ENCODE measurements at places on chromosomes 7 and 10. TPM values are rescaled to one million over a fixed set of nuclear protein-coding genes. Genes with fewer than 3 reads are reported as not detected.

DNA sequence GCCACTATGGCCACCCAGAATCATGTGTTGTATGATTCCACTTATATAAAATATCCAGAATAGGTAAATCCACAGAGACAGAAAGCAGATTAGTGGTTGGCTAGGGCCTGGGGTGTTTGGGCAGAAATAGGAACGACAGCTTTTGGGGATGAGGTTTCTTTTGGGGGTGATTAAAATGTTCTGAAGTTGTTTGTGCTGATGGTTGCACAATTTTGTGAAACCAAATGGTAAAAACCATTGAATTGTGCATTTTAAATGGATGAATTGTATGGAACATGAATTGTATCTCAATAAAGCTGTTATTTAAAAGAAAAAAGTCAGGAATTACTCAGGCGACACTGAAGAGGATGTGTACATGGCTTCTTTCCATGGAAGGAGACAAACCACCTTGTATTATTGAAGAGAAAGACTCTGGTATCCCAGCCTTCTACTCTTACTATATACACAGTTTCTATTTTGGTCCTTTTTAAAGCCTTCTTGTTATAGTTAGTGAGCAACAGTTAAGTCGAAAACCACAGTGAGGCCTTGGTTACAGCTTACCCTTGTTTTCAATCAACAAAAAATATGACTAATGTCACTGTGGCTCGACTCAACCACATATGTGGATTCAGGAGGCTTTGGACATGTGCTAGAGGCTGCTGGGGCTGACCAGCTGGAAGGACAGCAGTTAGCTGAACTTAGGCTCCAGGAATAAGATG is 57.1 kb upstream of the KMT2E start:
- DNase-seq = no peak

DNA sequence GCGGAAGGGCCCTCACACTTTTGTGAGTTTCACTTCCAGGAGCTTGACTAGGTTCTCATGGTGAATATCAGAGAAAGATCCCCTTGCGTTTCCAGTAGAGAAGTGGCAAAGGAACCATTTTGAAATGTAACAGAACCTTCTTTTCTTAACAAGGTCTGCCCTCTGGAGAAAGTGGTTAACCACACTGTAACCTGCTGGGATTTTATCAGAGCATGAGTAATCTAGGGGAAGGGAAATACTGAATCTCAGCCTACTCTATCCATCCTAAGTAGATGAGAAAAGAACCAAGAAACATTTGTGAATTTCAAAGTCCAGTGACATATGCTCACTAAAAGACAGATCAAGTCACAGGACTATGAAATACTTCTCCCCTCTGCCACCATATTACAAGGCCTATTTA is 235.5 kb downstream of the ZEB1 start:
- no peak for DNase-seq

GRCh38 chr7:134255814-134256213 is 60.9 kb downstream of the SLC35B4 start:
- DNase-seq = no peak

- no peak for DNase-seq
Observed at GRCh38 chr10:103789771-103790201, 65.6 kb downstream of the SH3PXD2A start.

GRCh38 chr7:73789051-73789450 is 19.0 kb upstream of the CLDN3 start:
- DNase-seq = no peak

DNA sequence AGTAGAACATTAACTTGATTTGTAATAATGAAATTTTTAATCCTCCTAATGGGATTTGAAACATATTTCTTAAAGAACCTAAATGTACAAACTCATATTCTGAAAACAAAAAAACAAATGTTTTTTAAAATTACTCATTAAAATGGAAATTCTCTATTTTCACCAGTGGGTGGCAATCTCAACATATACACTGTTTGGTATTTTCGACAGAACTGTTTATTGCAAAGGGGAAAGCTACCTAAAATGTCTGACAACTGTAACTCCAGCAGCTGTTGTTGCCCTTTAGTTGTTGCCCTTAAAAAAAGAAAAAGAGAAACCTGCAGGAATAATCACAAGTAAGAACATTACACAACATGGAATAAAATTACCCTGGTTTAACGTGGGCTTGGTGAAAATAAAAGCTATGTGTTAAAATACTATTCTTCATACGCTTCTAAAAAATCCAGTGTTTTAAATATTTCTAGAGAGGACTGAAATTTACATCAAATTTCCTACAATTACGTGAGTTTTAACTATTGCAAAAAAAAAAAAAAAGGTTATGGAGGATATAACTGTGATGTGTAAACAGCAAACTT is 54.5 kb downstream of the COL1A2 start:
- no peak for DNase-seq

- DNase-seq = peak; percentile 51
Observed at GRCh38 chr10:78760463-78761310, 308.1 kb upstream of the ZMIZ1 start.

GRCh38 chr10:71270301-71271220 is 48.5 kb upstream of the SLC29A3 start:
- no peak for DNase-seq

GRCh38 chr7:105672801-105673200 is 91.5 kb upstream of the EFCAB10 start:
- DNase-seq = no peak

GRCh38 chr7:21966271-21966670 is 20.6 kb upstream of the CDCA7L start:
- DNase-seq = no peak

- DNase-seq = no peak
Observed at GRCh38 chr7:124686543-124687171, 78.9 kb downstream of the GPR37 start.

- DNase-seq = no peak
Observed at GRCh38 chr7:111942450-111943081, 263.6 kb downstream of the DOCK4 start.

DNA sequence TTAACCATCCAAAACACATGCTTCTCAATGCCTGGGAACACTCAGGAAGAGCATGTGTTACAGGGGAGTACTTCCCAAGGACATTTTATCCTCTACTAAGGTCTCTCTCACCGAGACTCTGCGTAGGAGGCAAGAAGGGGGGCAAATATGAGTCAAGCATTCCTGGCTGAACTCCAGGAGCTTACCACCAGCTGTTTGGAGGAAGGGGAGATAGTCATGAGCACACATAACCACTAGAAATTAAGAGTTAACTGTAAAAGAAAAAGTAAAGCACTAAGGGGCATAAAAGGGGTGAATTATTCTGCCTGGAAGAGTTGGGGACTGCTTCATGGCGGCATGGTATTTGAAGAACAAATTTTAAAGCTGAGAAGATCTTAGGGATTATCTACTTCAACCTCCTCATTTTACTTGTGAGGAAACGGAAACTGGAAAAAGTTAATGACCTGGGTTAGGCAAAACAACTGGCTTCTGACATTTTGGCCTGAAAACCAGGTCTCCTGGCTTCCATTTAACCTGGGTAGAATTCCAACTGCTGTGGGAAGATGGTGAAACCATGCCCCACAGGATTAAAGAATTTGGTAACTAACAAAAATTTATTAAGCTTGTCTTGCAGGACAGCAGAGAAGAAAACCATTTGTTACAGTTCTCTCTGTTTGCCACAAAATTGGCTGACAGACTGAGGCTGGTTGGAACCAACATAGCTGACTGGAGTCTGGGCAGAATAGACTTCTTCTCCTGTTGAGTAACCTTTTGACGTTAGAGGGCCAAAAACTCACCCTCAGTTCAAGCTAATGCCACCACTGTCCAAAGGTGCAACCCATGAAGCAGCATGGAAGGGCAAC is 85.5 kb downstream of the SLC25A13 start:
- peak; percentile 64 for DNase-seq

DNA sequence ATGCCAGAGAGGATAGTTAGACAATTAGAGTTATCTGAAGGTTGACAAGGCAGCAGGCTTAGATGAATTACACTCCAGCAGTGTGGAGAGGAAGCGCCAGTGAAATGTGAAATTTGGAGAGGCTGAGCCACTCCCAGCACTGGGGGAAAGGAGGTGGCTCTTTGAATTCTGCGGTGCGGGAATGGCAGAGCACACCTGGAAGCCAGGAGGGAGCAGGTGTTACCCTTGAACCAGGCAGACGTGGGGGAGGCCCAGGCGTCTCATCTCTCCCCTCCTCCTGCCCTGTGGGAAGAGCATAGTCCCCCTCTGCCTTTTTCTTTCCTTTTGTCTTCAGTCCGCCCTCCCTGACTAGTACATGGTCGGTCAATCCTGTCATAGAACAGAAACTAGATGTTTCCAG is 203.1 kb downstream of the DPP6 start:
- no peak for DNase-seq

DNA sequence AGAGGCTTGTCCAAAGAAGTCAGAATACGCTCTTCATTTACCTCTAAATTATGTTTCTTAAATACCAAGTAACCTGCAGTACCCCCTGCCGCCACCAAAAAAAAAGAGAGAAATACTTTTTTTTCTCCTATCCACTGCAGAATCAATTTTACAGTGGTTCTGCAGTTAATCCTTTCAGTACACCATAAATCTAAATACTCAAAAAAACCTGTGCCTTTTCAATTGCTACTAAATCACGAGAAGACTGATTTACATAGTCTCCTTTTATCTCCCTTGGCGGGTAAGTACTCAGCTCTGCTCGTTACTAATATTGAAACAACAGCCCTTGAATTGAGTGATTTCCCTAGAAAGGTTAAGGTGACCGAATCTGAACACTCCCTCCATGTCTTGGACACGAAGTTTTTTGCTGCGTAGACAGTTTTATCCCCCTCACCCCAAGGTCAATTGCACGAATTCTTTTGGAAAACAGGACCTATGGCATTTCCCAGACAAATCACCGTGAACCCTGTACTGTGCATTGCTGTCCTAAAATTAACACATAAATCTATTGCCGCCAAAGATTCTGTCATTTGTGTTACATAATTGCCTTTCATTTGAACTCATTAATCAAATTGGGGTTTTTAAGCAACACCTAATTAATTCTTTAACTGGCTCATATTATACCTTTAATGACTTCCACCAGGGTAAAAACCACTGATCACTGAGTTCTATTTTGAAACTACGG is 512 bp upstream of the VIM start:
- no peak for DNase-seq

DNA sequence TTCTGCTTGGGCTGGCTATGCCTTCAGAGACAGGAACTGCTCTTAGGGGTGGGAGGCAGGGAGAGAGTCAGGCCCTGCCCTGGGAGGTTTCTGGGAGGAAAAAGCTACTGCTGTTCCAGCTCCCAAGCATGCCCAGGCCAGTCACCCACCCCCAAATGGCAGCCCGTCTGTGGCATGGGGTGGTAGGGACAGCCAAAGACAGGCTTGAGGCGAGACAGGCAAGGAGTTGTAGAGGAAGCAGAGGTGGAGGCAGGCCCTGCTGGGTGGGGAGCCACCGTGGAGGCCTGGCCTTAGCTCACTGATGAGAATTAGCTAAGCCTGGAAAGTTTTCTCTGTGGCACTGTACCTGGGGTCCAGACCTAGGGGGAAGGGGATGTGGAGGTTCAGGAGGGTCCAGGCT is 6.6 kb upstream of the SAMD8 start:
- no peak for DNase-seq

DNA sequence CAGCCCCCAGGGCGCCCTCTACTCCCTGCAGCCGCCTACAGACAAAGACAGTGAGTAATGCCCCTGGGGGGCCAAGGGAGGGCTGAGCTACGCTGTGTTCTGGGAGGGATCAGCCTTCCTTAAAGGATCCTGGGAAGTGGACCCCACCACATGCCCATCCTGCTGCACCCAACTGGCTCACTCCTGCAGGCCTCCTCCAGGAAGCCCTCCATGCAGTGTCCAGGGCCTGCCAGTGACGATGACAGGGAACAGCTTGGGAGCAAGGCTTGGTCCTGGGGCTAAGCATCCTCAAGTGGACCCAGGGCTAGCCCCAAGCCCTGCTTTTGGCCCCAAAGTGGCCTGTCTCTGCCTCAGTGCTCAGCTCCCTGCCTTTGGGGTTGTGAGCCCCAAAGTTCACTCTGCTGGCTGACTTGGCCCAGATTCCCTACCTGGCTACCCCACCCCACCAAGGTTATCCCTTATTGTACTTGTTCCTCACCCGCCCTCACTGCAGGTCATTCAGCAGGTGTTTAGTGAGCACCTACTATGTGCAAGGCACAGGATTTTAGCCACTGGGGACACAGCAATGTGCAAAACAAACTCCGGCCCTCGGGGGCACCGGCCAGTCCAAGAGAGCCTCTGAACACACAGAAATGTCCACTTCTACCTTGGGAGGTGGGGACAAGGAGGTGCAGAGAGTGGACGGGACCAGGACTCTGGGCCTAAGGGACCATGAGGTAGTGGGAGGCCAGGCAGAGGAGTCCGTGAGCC is 83.5 kb downstream of the MYL10 start:
- no peak for DNase-seq

- no peak for DNase-seq
Observed at GRCh38 chr7:95766657-95767056, 5.7 kb upstream of the DYNC1I1 start.

- DNase-seq = peak; percentile 38
Observed at GRCh38 chr10:124849111-124849773, 47.6 kb downstream of the ABRAXAS2 start.

- no peak for DNase-seq
Observed at GRCh38 chr10:68955355-68955831, 577 bp upstream of the DDX21 start.

Gene NEBL
- 6.6 TPM for total RNA-seq

Gene OR6V1
- total RNA-seq = not detected

Gene CALN1
- total RNA-seq = 0.06 TPM

Gene C10orf71
- not detected for total RNA-seq

Gene PON3
- 149 TPM for total RNA-seq

Gene ANXA8L1
- 0.30 TPM for total RNA-seq

Gene TRIP6
- 49.5 TPM for total RNA-seq

Gene RTKN2
- not detected for total RNA-seq

Gene NOS3
- 5.8 TPM for total RNA-seq

Gene FAM20C
- total RNA-seq = 59.7 TPM

Gene ERCC6
- total RNA-seq = 7.3 TPM

Gene AS3MT
- total RNA-seq = 14.9 TPM

All from right lobe of liver (tissue), 6 donors.